ENCODE measurements at places on chromosomes 1 and 21. TPM values are rescaled to one million over a fixed set of nuclear protein-coding genes. Genes with fewer than 3 reads are reported as not detected.

Gene HHAT
- total RNA-seq = 6.3 TPM

Gene SPATA21
- not detected for total RNA-seq

Gene CBS
- 4.8 TPM for total RNA-seq

Gene VTCN1
- total RNA-seq = 0.96 TPM

Gene ELAVL4
- total RNA-seq = 4.1 TPM

Gene PLA2G2A
- total RNA-seq = 12.3 TPM

Gene LDLRAD1
- total RNA-seq = 0.72 TPM

Gene ETNK2
- total RNA-seq = 7.2 TPM

Gene FCRL1
- total RNA-seq = 0.72 TPM

Gene TRPM2
- 2.9 TPM for total RNA-seq

Gene OTUD7B
- 16.4 TPM for total RNA-seq

Gene SLAMF9
- total RNA-seq = 1.9 TPM

- peak; percentile 12 for DNase-seq
These were observed 151.8 kb downstream of the SETD4 start for GRCh38 chr21:35908311-35909078.

GRCh38 chr21:32978331-32979270, 47.1 kb upstream of the OLIG2 start:
- no peak for DNase-seq

DNA sequence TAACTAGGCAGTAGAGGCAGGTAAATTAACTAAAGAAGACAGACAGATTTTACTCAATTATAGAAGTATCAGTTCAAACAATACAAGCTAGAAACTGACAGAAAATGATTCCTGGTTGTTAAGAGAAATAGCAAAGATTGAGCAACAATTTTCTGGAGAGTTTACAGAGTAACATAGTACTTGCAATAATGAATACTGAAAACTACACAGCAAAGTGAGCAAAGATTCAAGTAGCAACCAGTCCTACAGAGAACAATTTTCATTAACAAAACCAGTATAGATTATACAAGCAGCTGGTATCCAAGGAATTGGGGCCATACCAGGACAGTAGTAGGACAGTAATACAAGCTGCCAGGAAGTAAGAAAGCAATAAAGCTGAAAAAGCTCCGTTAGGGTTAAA, 37.6 kb downstream of the EYA3 start:
- DNase-seq = no peak

DNA sequence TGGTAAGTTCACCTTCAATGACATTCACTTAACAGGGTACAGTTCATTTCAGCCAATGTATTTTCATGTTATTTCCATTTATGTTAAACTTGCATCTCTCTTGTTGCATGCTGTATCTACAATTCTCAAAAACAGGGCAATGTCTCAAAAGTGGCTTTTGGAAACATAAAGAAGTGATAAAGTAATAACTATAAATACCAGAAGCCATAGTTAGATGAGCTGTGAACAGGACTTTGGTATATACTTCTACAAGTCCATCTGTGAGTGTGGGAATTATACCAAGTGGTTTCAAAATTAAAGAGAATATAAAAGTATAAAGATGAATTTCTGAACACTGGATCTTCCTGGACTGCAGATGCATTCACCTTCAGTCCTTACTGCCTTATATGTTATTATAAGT, 585.4 kb upstream of the PBX1 start:
- no peak for DNase-seq

DNA sequence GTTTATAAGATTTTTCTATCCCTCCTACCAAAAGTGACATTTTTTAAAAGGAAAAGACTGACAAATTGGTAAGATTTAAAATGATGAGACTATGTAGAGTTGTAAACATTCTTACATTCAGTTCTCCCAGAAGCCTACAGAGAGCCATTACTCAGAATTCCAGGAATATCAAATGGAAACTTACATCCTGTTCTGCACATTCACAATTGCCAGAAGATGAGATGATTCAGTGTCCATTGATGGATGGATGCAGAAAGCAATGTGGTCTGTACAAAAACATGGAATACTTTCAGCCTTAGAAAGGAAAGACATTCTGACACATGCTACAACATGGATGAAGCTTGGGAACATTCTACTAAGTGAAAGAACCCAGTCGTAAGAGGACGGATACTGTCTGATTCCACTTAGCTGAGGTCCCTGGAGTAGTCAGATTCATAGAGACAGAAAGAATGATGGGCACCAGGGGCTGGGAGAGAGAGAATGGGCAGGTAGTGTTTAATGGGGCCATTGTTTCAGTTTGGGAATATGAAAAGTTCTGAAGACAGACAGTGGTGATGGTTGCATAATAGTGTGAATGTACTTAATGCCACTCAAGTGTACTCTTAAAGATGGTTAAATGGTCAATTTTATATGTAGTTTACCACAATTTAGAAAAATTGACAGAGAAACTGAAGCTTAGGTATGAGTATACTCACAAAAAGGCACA, 16.6 kb downstream of the MX1 start:
- DNase-seq = no peak

- DNase-seq = no peak
These were observed 39.3 kb upstream of the TENT5C start for GRCh38 chr1:117566556-117566955.

DNA sequence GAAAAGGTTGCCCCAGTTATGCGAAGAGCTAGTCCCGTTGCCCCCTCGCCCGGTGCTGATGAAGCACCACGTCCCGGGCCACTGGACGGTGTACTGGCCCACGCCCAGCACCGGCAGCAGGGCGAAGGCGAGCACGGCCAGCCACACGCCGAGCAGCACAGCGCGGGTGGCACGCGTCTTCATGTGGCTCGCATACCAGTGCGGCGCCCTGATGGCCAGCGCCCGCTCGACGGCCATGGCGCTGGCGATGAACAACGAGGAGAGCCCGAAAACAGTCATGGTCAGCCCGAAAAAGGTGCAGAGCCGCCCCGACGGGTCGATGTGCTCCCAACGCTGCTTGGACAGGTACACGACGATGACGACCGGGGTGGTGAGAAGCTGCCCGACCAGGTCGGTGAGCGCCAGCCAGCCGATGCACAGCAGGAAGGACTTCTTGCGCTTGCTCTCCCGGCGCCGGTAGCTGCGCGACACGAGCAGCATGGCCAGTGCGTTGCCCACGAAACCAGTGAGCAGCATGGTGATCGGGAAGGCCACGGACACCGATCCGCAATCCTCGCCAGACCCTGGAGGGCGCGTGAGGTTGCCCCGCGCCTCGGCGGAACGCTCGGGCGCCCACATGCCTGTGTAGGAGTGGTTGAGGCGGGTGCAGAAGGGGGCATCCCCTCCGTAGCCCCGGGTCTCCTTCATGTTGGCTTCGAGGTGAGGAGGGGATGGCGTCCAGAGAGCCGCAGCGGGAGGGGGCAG, 553 bp downstream of the PTGER3 start:
- DNase-seq = no peak

- peak; percentile 5 for DNase-seq
These were observed 6.1 kb downstream of the CAPZA1 start for GRCh38 chr1:112625696-112626095.

- DNase-seq = no peak
These were observed 94.4 kb downstream of the ITPKB start for GRCh38 chr1:226644541-226645176.

GRCh38 chr1:10236405-10237156, 26.2 kb downstream of the KIF1B start:
- DNase-seq = peak; percentile 82

DNA sequence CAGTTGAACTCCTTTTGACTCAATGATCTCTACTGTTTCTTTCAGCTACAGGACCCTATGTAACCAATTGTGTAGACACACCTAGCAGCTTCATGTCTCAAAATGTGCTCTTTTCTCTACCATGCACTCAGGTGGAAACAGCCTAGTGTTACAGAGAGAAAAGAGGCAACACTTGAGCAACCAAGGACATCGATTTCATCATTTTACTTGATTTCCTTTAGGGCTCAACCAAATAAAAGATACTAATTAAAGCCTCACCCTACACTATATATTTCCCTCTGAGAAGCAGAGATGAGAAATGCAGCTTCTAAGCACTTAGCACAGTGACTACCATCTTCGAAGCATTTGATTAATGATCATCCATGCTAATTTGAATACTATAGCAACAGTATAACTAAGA, 55.1 kb downstream of the PTGER3 start:
- no peak for DNase-seq

DNA sequence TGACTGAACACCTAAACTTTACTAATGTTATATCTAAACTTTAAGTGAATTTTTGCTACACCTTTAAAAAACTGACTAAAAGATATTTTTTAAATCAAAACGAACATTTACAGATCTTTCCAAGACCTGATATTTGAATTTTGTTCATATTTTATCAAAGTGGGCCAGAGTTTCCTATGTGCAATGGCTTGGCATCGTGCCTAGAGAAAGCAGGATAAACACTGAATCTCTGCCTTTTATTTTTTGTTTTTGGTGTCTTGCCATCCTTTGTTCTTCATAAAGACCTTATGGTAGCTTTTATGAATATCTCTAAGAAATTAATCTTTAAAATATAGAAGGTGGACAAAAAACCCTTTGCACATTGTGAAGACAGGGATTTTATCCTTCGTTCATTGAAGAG, 25.8 kb upstream of the VPS26C start:
- DNase-seq = peak; percentile 18

DNA sequence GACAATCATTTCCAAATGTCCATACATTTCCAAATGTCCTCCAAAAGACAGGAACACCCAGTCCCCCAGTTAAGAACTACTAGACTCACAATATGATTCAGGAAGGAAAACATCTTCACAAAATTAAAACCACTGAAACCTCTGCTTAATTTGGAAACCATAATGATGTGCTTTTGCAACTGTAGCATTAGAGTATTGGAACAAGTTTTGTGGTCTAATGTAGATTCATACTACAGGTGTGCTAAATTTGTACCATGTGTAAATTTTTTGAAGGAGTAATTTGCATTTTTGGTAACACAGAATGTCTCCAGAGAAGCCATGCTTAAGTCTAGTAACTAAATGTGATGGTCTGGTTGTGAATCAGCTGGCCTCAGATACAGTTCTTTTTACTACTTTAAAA, 129.6 kb downstream of the DPYD start:
- no peak for DNase-seq

DNA sequence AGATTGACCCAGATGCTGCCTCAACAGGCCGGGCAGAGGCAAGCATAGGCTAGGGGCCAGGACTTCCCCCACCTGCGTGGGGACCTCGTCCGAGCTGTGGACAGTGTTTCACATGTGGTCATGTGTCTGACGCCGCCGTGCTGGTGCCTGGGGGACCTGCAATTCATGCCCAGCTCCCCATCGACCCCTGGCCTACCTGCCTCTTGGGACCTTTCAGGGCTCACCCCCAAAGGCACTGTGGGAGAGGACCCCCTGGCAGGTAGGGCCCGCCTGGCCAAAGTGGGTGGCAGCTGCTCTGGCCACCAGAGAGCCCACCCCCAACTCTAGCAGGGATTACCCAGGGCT, 4.4 kb downstream of the TMEM201 start:
- no peak for DNase-seq

DNA sequence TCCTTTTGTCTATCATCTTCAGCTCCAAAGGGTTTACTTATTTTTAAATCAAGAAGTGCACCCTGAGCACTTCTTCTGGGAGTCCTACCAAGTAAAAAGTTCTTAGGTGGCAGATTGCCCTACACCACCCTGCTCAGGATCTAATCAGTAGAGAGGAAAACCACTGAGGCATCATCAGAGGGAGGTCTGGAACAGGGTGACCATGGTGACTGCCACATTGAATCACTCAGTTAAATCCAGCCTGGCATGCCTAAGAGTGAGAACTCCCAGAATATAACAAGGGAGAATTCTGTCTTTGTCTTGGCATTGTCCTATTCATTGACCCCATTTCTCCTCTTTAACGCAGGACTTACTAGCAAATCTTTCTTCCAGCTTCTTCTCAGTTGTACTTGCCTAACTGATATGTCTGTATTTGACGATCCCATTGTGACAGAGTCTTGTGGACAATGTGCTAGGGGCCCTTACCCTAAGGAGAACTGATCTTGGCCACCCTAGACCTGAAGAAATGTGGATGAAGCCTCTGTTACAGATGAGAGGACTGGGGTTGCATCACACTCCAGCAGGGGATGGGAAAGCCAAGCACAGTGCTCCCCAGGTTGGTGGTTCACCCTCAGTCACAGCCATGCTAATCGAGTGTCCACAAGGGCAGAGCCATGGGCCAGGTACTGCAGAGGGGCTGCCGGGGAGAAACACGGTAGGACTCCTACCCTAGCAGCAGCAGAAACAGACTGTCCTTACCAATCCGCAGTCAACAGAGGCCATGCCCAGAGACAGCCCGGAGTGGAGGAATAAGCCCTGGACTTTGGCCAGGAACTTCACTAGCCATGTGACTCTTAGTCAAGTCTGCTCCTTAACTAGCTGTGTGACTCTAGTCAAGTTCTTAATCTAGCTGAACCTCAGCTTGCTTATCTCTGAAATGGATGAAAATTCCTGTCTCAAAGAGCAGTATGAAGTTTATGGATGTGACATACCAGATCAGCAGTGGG, 15.4 kb downstream of the PKP1 start:
- no peak for DNase-seq

DNA sequence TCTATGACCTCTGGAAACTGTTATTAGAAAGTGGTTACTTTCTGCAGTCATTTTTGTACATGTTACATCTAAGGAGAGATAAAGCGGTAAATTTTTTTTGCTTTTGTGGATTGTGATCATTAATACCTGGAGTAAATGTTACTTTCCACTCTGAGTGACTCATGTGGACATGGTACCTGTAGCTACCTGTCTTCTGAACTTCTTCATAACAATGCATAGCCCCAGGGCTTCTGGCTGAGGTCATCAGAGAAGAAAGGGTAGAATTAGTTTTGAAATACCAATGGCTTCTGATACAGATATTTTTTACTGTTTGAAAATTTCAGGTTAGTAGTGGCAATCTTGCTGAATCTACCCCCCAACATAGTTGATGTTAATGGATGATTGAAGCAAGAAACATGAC, 489.3 kb downstream of the RWDD3 start:
- peak; percentile 42 for DNase-seq

- no peak for DNase-seq
These were observed 3.8 kb upstream of the SLC26A9 start for GRCh38 chr1:205947024-205947423.
